ENCODE measurements at places on chromosomes 2 and 18. TPM values are rescaled to one million over a fixed set of nuclear protein-coding genes. Genes with fewer than 3 reads are reported as not detected.

Gene RGPD3
- not detected for total RNA-seq

Gene ABCA12
- total RNA-seq = not detected

Gene CCDC178
- total RNA-seq = not detected

Gene CNTNAP5
- total RNA-seq = not detected

Gene REG3A
- not detected for total RNA-seq

DNA sequence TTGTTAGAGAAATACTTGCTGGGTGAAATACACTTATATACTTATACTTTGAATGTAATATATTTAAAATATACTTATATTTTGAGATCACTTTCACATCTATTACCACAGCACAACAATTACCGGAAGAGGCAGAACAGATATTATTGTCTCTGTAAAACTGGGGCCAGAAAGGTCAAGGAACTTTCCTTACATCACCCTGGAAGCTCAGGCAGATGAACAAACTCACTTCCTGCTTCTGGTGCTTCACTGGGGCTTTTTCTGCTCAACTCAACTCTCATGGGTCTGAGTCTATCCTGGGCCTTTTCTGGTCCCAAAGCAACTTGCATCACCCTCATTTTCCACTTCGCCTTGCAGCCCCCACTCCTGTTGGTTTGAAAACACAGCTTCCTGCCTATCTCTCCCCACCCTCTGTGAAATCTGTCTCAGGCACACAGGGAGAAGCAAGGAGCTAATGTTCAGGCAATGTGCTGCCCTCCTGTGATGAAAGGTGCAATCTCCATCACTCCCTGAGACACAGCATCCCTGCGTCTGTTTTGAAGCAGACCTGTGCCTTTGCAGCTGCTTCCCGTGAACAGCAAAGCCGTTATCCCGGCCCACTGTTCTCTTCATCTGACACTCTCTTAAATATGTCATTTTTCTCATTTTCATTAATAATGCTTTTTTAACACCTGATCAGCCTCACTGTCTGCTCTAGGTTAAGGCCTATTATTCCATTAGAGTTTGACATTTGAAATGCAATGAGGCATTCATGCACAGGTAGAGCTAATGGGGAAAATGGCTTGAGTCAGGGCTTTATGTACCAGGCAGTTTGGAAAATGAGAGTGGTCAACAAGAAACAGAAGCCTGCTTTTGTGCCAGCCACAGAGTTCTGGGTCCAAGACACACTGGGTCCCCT lies 251.9 kb upstream of the CHAC2 start:
- no peak for DNase-seq

DNA sequence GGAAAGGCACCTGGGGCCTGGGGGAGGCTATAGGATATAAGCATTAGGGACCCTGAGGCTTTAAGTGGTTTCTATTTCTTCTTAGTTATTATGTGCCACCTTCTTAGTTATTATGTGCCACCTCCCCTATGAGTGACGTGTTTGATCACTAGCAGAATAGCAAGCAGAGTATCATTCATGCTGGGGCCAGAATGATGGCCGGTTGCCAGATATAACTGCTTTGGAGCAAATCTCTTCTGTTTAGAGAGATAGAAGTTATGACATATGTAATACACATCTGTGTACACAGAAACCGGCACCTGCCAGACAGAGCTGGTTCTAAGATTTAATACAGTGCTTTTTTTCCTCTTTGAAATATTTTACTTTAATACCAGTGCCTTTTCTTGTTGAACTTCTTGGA lies 29.4 kb downstream of the LIPG start:
- no peak for DNase-seq

DNA sequence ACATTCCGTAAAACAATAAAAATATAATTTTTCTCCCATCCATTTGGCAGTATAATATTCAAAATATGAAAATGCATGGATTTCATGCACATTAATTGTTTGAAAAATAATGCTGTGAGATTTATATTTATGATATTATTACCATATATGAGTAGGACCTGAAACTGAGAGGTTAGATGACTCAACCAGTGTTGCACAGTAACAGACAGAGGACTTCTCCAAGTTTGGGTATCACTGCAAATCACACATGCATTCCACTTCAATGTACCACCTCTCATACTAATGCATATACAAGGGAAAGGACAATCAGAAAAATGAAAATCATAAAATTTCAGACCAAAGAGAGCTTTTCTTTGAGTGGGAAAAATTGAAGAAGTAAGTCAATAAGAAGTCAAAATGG lies 269.5 kb downstream of the SOCS6 start:
- DNase-seq = no peak

DNA sequence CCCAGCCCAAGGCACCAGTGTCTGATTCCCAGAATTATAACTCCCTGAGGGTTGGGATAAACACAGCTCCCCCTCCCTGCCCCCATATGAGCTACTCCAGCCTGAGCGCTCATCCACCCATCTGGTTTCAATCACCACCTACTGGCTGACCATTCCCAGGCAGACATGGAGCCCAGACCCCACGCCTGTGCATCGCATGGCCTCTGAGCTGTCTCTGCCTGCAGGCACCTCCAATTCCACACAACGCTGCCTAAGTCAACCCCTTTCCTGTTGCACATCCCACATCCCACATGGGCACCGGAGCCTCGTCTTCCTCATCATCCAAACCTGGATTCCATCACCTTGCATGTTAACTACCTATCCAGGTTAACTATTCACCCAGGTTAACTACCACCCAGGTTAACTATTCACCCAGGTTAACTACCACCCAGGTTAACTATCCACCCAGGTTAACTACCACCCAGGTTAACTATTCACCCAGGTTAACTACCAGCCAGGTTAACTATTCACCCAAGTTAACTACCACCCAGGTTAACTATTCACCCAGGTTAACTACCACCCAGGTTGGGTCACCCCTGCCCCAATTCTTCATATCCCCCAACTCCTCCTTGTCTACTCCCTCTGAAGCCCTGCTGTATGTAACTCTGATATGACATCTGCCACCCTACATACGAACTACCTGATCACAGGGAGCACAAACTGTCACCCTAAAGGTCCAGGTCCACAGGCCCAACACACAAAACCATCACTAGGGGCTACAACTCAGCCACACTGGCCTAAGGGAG lies 47.8 kb downstream of the TEX51 start:
- no peak for DNase-seq

DNA sequence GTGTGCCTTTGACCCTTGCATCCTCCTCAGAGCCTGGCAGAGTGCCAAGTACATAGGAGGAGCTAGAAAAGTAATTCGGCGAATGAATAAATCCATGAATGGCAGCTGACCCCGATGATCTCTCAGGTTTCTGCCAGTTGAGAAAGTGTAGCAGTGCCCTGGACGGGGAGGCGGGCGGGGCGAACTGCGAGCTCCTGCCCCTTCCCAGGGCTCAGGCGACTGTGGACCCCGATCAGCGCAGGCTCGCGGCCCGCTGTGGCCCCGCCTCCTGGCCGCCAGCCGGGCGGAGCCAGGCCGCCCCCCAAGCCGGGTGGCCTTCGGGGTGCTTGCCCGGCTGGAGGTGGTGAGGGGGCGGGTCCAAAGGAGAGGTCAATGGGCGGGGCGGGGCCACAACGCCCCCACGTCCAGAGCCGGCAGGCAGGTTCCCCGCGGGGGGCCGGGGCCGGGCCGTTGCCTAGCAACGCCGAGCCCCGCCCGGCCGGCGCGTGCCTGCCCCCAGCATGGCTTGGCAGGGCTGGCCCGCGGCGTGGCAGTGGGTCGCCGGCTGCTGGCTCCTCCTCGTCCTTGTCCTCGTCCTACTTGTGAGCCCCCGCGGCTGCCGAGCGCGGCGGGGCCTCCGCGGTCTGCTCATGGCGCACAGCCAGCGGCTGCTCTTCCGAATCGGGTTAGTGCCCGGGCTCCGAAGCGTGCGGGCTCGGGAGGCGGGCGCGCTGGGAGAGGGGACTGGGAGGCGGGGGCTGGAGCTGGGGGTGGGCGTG lies 30.6 kb upstream of the TMBIM1 start:
- DNase-seq = peak; percentile 76

GRCh38 chr18:58168221-58168620 lies 124.2 kb downstream of the NEDD4L start:
- no peak for DNase-seq

- DNase-seq = no peak
These were observed 66.4 kb downstream of the CYB5A start for GRCh38 chr18:74225193-74225840.

DNA sequence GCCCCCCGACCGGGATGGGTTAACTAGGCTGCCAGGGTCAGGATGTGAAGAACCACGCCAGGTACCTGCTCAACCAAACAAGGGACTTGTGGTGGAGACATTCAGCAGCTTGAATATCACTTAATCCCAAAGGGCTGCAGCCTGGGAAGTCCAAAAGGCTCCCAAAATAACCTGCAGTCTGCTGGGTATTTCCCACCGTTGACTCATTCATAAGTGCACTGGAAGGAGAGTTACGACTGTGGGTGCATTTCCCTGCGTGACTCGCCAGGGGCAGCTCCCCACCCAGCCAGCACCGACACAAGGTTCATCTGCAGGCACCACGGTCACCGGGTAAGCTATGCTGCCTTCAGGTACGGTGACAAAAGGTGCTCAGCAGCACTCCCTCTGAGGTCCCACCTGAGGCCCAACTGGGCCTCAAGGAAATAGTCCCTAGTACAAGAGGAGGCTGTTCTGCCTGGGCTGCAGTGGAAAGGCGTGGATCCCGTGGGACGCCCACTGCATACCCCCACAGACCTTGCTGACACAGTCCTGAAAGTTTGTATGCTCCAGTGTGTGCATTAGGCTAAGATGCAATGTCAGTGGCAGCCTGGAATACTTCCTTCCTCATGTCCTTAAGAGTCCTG lies 86.5 kb downstream of the UXS1 start:
- no peak for DNase-seq

DNA sequence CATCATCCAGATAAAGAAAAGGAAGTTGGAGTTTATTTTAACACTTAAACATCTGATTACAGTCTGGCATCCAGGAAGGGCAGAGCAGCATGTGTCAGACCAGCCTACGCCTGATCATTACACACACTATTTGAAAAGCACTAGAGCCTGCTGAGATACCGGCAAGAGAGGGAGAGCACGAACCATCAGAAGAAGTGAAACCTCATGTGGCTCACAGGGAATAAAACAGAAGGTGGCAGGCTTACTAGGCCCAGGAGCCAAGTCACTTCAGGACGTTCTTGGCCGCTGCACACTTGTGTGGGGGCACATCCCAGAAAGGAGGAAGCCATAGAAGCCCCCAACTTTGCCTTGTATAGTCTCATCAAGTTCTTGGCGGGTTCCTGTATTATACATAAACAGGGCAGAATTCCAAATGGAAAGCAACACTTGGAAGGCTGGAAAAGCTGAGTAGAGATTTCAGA lies 105.5 kb downstream of the UGGT1 start:
- DNase-seq = no peak

DNA sequence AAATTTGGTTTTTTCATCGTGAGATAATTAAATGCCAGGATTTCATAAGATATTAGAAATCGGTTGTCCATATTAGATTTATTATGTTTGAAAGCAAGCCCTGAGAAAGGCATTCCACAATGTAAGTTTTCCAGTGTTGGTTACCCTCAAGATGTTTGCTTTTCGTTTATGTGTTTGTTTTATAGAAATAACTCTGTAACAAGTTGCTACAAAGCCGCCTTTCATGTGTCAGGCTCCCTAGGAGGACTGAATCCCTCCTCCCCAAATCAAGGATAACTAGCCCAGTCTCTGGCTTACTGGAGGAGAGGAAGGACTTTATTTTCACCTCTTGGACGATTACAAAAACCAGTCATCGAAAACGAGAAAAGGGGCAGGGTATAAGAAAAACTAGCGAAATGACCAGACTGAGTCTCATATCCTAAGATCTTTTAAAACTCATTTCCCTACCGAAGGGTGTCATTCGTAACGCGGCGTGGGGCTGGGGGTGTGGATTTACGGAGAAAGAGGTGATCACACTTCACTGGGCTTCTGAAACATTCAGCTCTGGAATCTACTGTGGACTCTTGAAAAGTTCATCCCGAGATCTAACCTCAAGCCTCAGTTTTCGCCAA lies 1.0 kb upstream of the PEX13 start:
- no peak for DNase-seq

DNA sequence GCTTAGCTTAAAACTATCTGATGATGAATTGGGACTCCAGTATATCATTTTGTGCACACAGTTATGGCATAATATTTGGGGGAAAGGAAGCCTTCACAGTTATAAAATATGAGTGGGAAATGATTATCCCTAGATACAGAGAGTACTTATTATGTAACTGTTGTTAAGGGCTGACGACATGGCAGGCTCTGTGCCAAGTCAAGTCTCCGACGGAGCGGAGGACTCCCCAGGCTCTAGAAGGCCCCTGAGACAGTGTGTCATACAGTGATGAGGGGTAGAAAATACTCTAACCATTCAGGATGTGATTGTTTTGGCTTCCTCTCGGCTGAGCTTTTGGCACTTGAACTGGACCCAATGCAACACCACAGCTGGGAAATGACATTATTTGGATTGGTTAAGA lies 211.8 kb downstream of the SLC8A1 start:
- no peak for DNase-seq

- DNase-seq = no peak
These were observed 143.5 kb downstream of the KLHL14 start for GRCh38 chr18:32629292-32629691.

- no peak for DNase-seq
These were observed 89.0 kb downstream of the ZNF532 start for GRCh38 chr18:58953627-58954026.

- peak; percentile 61 for DNase-seq
These were observed 1.1 kb upstream of the BOLL start for GRCh38 chr2:197786010-197786877.

DNA sequence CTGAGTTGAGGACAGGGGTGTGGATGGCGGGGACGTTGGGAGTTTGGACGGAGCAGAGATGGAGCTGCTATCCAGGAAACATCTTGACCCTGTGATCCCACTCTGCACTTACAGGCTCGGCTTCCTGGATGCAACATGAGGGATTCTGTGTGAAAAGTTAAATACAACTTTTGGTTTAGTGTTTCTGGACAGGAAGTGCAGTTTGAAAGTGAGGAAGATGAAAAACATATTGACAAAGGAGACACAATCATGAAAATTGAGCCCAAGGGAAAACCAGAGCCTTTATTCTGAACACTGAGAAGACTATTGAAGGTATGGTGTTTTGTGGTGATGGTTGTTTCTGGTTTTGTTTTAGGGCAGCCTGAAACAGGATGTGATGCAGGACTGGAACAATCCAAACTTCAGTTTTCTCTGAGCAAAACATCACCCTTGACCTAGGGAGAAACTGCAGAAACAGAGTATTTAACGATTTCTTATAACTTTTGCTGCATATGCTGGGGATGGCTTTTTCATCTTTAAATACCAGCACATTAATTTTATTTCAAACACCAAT lies 76.5 kb upstream of the RFX8 start:
- no peak for DNase-seq

Measured in natural killer cell treated with Interleukin-12 subunit alpha and Interleukin-12 subunit beta and Interleukin-15 and Interleukin-18, amount 100 ng/mL, for 72 hours (primary cell).